ENCODE measurements at places on chromosomes 3 and 15. TPM values are rescaled to one million over a fixed set of nuclear protein-coding genes. Genes with fewer than 3 reads are reported as not detected.

INKA1 gene
- 1.5 TPM for total RNA-seq

AADAC gene
- not detected for total RNA-seq

DNA sequence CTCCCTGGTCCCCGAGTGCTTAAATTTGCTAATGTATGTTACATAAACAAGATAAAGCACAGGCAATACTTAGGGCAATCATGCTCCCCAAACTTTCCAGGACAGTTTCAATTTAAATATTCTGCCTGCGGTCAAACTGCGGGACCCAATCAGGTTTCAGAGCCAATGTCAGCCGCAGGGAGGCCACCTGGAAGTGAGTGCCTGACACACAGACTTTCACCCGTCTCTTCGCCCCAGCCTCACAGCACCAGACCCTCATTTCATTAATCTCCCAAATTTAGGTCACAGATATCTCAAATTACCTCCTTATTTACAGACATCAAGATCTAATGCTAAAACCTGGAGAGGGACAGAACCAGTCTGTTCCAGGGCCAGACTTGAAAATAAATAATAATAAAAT, 107.2 kb upstream of the ALDH1A3 start:
- H3K36me3 ChIP-seq: no peaks in the 10 kb centered on the region
- H3K27me3 ChIP-seq: no peaks in the 10 kb centered on the region
- no peak for DNase-seq
- H3K27ac ChIP-seq: no peak overlapping the region

GRCh38 chr3:44237665-44238064, 4.0 kb upstream of the TOPAZ1 start:
- no peaks in the 10 kb centered on the region for H3K36me3 ChIP-seq
- no peak overlapping the region for H3K27ac ChIP-seq
- peaks cover 7% of the 10 kb centered on the region for H3K4me1 ChIP-seq
- no peak overlapping the region for H3K4me3 ChIP-seq
- H3K27me3 ChIP-seq: peaks cover 3% of the 10 kb centered on the region

MTHFS gene
- total RNA-seq: not detected

LDHAL6B gene
- not detected for total RNA-seq

- no peaks in the 10 kb centered on the region for H3K36me3 ChIP-seq
- DNase-seq: no peak
- no peak overlapping the region for H3K27ac ChIP-seq
- H3K27me3 ChIP-seq: no peaks in the 10 kb centered on the region
- H3K4me3 ChIP-seq: no peak overlapping the region
Measured at GRCh38 chr15:27671819-27672437, 427.2 kb downstream of the OCA2 start.

LRRC2 gene
- total RNA-seq: 1.6 TPM

NCBP2 gene
- total RNA-seq: 36.9 TPM

GRCh38 chr3:58625196-58625824, 41.3 kb downstream of the FAM3D start:
- DNase-seq: no peak
- H3K27me3 ChIP-seq: no peaks in the 10 kb centered on the region
- no peak overlapping the region for H3K27ac ChIP-seq
- peaks cover 23% of the 10 kb centered on the region for H3K4me1 ChIP-seq

GRCh38 chr3:134718726-134719125, 67.9 kb upstream of the KY start:
- no peaks in the 10 kb centered on the region for H3K36me3 ChIP-seq
- H3K27me3 ChIP-seq: no peaks in the 10 kb centered on the region
- H3K27ac ChIP-seq: no peak overlapping the region
- no peak overlapping the region for H3K4me3 ChIP-seq
- no peaks in the 10 kb centered on the region for H3K4me1 ChIP-seq

DNA sequence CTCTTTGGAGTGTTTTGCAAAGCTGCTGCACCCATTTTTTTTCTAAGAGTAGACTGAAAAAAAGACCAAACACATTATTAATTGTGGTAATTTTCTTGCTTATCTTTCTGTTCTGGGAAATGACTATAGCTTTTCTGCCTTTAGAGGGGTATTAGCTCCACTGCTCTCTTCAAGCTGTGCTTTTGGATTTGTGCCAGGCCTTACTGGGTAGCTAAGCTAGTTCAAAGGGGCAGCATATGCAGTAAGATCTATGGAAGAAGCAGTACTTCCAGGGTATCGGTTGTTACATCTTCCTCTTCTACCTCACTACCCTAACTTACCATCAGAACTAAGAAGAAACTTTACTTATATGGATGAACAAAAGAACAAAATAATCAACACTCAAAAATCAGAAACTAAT, 28.7 kb upstream of the ARIH1 start:
- no peak overlapping the region for H3K4me3 ChIP-seq
- DNase-seq: no peak
- no peaks in the 10 kb centered on the region for H3K4me1 ChIP-seq

- H3K4me3 ChIP-seq: no peak overlapping the region
- H3K27ac ChIP-seq: no peak overlapping the region
- DNase-seq: no peak
- H3K36me3 ChIP-seq: no peaks in the 10 kb centered on the region
- H3K4me1 ChIP-seq: no peaks in the 10 kb centered on the region
Measured at GRCh38 chr3:164397462-164397861, 680.8 kb downstream of the SI start.

- no peak overlapping the region for H3K4me3 ChIP-seq
- H3K27ac ChIP-seq: no peak overlapping the region
- no peaks in the 10 kb centered on the region for H3K4me1 ChIP-seq
- DNase-seq: no peak
- no peaks in the 10 kb centered on the region for H3K27me3 ChIP-seq
Measured at GRCh38 chr3:70383360-70383831, 71.0 kb upstream of the MDFIC2 start.

GRCh38 chr3:6644070-6644929, 216.6 kb upstream of the GRM7 start:
- no peak overlapping the region for H3K27ac ChIP-seq
- no peaks in the 10 kb centered on the region for H3K27me3 ChIP-seq
- no peaks in the 10 kb centered on the region for H3K4me1 ChIP-seq
- no peaks in the 10 kb centered on the region for H3K36me3 ChIP-seq

- no peaks in the 10 kb centered on the region for H3K27me3 ChIP-seq
- H3K36me3 ChIP-seq: no peaks in the 10 kb centered on the region
- H3K4me3 ChIP-seq: no peak overlapping the region
- no peak for DNase-seq
- no peak overlapping the region for H3K27ac ChIP-seq
- H3K4me1 ChIP-seq: no peaks in the 10 kb centered on the region
Measured at GRCh38 chr15:88661761-88662556, 23.1 kb downstream of the ISG20 start.

GOLGA8J gene
- total RNA-seq: not detected

GRCh38 chr3:46242120-46242519, at the start of gene CCR3:
Gene CCR3, plus strand, starts transcription at chr3:46242460. Its CDS starts 22,699 bp downstream, at chr3:46265159.
- H3K36me3 ChIP-seq: no peaks in the 10 kb centered on the region
- no peak within 1 kb of the TSS for H3K27ac ChIP-seq
- no peak within 1 kb of the TSS for H3K4me3 ChIP-seq
- no peaks in the 10 kb centered on the region for H3K27me3 ChIP-seq

MKRN2OS gene
- total RNA-seq: 9.7 TPM

GRCh38 chr3:123621186-123621849, 36.5 kb upstream of the HACD2 start:
- H3K27ac ChIP-seq: peak overlapping the region; percentile 79
- no peak overlapping the region for H3K4me3 ChIP-seq
- peaks cover 10% of the 10 kb centered on the region for H3K36me3 ChIP-seq
- no peak for DNase-seq

DNA sequence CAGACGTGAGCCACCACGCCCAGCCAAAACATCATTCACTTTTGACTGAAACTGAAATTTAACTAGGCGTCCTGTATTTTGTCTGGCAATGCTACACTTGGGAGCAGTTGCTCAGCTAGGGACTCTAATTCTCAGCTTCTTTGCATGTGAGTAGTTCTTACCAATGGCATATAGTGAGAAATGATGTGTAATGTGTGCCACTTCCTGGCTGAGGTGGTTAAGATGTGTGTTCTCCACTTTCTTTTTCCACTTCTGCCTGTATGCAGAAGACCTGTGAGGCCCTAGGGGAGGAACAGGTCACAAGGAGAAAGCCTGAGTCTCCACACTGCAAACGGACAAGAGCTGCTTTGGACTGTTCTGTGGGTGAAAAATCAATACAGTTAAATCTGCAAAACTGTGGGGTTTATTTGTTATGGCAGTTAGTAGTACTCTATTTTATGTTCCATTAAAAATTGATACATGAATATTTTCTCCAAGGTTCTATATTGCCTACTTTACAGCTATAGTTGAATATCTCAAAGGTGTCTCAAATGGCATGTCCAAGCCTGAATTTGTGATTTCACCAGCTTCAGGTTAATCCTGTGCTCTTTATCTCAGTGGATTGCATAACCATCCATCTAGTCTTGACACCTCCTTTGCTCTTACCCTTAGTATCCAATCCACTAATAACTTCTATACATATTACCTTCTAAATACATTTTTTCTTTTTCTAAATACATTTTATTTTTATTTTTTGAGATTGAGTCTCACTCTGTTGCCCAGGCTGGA, 59.3 kb downstream of the NR1D2 start:
- DNase-seq: no peak
- H3K27ac ChIP-seq: no peak overlapping the region
- no peaks in the 10 kb centered on the region for H3K27me3 ChIP-seq

GRAMD2A gene
- not detected for total RNA-seq

DNA sequence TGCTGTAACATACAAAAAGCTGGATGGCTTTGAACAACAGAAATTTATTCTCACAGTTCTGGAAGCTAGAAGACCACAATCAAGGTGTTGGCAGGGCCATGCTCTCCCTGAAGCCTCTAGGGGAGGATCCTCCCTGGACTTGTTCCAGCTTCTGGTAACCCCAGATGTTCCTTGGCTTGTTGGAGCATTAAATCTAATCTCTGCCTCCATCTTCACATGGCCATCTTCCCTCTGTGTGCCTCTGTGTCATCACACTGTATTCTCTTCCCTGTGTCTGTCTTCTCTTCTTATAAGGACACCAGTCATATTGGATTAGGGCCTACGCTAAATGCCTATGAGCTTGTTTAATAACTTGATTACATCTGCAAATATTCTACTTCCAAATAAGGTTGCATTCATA, 109.5 kb downstream of the STAG1 start:
- H3K36me3 ChIP-seq: no peaks in the 10 kb centered on the region
- H3K27ac ChIP-seq: no peak overlapping the region
- no peak overlapping the region for H3K4me3 ChIP-seq
- no peak for DNase-seq

DNA sequence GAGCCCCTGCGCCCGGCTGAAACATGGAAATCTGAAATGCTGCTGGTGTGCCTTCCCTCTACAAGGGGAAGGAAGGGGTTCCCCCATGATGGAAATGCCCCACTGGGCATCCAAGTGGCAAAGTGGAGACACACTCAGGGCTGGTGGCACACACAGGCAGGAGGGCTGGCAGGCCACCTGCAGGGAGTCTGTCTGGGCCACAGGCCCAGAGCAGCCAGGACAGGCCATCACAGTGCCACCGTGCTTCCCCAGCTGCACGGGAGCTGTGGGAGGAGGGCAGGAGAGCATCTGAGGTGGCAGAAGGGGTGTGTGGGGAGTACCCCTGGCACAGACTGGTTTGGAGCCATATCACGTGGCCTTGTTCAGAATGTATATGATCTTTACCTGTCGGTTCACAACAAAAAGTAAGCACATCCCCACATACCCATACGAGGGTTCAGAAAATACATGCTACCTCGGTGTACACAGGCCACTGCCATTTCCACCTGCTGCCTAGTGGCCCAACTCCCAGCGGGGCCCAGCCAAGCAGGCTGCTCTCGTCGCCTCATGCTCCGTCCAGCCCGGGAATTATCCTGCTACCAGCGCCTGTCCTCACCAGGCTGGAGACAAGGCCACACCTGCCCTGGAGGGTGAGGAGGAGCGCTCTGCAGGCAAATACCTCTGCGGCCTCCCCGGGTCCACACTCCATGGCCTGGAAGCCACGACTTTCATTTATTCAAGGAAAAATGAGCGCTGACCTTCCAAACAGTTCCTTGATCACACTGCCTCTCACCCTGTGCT, 22.6 kb upstream of the DUSP7 start:
- no peaks in the 10 kb centered on the region for H3K27me3 ChIP-seq
- no peak overlapping the region for H3K4me3 ChIP-seq
- H3K4me1 ChIP-seq: no peaks in the 10 kb centered on the region

GRCh38 chr3:42052484-42053351, 38.4 kb upstream of the TRAK1 start:
- no peaks in the 10 kb centered on the region for H3K36me3 ChIP-seq
